Stimulated activated CD8-positive, alpha-beta memory T cell treated with anti-CD3 and anti-CD28 coated beads, Interleukin-4, amount 100 ng/mL, for 1 hour (primary cell): ENCODE measurements at places on chromosomes 4 and X.

DNA sequence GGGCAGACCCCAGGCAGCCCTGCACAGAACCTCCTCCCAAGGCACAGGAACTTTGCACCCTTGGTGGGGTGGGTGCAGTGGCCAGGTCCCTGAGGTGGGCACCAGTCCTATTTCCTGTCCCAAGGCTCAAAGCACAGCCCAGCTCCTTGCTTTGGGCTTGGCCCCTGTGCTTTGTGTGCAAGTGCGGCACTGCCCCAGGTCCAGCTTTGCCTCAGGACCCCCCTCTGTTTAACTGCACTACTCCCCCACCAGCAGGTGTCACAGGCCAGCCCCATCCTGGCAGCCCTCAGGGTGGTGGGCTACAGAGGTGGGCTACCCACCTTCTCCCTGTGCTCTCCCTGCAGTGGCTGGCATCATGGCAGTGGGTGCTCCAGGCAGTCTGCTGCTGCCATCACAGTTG, 2469.0 kb downstream of the PCDH7 start:
- no peak for DNase-seq

GRCh38 chr4:7236847-7237246, 44.5 kb downstream of the SORCS2 start:
- DNase-seq: no peak

DNA sequence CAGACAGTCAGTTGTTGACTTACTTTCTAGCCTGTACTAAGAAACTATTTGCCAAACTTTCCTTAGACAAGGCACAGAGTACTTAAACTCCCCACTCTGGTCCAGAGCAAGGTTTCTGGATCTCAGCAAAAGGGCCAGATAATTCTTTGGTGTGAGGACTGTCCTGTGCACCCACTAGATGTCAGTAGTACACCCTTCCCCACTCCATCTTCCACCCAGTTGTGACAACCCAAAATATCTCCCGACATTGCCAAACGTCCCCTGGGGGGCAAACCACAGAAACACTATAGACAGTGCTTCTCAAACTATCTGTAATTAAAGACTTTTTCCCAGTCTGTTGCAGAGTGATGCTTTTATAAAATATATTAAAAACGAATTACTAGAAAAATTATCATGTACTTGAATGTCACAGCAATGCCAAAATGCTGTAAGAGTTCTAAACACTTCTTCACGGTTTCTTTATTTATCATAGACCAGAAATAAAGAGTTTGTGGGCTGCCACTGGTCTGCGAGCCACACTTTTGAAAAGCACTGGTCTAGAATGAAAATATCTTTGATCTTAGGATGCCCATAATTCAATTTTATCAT, 203.5 kb downstream of the PRDM5 start:
- no peak for DNase-seq

DNA sequence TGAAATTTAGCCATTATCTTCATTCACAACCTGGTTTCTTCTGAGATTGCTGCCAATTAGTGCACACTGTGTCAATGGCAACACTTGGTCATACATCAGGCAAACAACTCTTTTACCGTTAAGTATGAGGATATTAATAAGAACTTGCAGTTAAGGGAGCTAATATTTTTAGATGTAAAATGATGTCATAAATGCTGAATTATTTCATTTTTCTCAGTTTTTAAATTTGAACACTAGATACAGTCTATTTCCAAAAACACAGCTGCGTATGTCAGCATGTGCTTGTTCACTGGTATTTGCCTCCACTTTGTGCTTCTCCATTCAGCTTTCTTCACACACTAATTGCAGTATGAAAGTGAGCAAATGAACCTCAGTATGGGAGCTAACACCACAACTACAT, 1.6 kb downstream of the KLHL13 start:
- DNase-seq: no peak

DNA sequence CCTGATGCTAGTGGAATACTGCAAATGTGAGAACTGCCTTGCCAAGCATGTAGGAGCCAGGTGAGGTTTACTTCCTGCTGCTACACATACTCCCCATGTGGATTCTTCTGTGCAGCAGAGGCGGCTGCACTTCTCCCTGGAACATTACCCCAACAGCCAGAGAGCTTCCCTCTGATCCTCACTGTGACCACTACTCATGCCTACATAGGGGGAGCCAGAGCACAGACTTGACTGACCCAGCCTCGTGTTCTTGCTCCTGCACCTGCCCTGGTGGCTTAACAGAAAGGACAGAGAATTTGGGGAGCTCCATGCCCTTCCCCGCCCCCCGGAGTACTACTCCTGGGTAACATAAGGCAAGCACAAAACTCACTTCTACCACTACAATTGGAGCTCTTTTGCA, 38.4 kb downstream of the UGT2A2 start:
- no peak for DNase-seq

DNA sequence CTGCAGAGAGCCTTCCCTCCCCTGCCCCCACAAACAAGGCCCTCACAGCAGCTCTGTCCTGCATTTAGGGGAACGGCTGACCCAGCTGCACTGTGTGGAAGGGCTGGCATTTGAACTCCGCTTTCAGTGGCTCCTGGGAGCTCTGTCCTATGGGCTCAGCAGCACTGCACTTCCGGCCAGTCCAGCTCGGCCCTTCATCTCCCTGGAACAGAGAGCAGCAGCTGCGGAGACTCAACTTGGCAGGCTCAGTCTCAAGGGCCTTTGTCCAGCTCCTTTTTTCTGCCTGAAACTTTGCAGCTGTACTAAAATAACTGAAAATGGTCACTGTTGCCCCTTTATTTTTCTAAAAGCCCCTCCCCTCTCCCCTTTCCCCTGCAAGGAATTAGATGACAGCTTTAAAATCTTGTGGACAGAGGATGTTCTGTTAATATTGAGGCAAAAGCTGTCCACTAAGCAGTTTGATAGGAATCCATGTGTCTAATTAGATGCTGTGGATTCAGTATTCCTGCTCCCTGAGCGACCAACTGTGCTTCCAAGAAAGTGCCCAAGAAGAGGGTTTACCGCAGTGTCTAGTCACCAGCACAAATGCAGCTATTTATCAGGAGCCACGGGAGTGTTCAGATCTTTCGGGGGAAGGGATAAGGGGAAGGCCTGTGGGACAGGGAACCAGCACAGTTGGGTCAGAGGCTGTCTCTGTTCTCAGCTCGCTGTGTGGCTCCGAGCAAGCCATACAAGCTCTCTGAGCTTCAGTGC, 133.1 kb downstream of the AFAP1 start:
- DNase-seq: no peak

DNA sequence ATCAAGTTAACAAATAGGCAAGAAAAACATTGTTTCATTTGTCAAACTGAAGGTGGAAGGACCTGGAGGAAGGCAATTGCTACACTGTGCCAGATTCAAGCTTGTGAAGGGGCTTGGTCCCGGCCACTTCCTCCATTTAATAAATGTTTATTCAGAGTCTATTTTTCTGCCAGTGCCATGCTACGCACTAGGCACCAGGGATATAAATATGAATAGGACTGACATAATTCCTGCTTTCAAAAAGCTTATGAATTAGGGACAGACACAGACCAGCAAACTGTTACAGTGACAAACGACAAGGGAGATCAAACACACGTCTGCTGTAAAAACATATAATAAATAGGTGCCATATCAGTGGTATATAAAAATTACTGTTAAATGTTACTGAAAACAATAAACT, 571 bp downstream of the TLR6 start:
- no peak for DNase-seq

DNA sequence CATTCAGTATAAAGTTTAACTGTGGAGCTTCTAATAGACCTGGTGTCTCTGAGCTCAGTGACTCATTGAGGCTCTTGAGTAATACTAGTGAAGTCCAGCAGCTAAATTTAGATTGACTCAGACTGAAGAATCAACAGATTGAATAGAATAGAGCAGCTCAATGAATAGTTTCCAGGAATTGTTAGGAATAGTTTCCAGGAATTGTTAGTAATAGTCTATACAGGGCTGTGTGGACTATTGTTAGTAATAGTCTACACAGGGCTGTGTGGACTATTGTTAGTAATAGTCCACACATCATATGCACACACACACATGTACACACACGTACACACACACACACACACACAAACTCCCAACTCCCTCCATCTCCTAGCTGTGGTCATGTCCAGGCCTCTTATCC, 3.0 kb downstream of the GIMD1 start:
- DNase-seq: no peak

GRCh38 chrX:70635669-70636068, 191.0 kb downstream of the DLG3 start:
- no peak for DNase-seq

- no peak for DNase-seq
Measured at GRCh38 chr4:139768896-139769295, 103.3 kb downstream of the MGST2 start.

DNA sequence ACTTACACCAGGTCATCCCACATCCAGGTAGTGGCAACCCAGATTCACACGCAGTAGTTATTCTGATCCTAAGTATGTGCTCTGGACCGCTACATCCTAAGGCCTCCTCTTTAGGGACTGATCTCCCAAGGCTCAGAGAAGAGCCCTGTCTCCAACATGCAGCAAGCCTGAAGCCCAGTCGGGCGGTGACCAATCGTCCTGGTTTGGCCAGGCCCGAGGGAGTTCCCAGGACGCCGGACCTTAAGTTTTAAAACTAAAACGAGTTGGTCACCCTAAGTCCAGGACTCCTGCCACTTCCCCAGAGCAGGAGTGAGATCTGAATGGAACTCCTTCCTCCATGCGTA, 385 bp downstream of the LYAR start:
- DNase-seq: no peak

GRCh38 chrX:1239681-1240142, 27.3 kb upstream of the CRLF2 start:
- DNase-seq: no peak

DNA sequence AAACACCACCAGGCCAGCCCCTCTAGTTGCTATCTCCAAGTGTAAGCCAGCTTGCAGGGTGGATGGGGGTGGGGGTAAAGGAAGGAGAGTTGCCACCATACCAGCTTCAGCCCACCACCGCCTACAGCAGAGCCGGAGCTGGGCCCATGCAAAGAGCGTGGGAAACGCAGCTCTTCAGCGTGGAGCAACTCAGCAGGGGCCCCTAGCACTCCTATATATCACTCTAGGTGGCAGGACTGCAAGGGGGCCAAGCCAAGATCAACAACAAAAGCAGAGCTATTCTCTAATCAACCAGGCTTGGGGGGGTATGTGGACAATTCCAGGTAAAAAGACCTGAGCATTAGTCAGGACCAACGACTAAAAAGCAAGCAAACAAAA, 35.5 kb upstream of the IQSEC2 start:
- DNase-seq: no peak

DNA sequence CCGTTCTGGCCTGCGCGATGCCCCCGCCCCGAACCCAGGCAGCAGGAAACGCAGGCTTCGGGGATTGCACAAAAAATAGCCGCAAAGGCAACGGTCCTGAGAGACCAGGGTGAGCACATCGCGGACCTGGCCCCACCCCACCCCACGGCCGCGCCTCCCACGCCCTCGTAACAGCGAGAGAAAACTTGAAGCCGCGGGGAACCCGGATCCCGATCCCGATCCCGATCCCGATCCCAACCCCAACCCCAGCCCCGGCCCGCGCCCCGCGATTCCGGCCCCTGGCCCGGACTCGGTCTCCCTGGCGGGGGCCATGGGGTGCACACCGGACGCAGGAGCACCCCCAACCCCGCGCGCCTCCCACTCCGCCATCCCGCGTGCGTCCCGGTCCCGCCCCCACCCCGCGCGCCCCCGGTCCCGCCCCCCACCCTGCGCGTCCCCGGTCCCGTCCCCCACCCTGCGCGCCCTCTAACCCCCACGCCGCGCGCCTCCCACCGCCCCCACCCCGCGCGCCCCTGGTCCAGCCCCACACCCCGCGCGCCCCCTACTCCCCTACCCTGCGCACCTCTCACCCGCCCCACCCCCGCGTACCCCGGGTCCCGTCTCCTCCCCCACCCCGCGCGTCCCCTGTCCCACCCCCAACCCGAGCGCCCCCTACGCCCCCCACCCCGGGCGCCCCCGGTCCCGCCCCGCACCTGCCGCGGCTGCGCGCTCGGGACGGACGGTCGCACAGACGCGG, 29.0 kb downstream of the NOP14 start:
- no peak for DNase-seq

DNA sequence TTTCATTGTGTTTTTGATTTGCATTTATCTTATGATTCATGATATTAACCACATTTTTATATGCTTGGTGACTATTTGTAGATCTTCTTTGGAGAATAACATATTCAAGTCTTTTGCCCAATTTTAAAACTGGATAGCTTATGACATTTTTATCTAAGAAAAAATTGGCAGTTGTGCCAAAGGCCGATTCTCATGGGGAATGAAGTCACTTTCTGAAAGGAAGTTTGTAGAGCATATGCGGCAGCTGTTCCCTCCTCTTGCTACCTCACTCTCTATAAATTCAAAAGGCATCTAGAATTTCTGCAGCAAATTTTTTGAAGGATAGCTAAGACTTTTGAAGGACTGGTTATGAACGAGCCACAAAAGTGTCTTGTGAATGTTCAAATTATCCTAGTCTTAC, 2353.5 kb downstream of the ARAP2 start:
- DNase-seq: no peak

DNA sequence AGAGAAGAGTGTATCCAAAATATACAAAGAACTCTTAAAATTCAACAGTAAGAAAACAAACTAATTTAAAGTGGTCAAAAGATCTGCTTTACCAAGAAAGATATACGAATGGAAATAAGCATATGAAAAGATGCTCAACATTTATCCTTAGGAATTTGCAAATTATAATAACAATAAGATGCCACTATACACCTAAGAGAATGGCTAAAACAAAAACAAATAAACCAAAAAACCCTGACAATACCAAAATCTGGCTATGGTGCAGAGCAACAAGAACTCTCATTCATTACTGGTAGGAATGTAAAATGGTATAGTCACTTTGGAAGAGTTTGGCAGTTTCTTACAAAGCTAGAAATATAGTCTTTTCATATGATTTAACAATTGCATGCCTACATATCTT, 545.7 kb upstream of the AGA start:
- no peak for DNase-seq

- no peak for DNase-seq
Measured at GRCh38 chr4:102823897-102824296, 3.5 kb downstream of the UBE2D3 start.

GRCh38 chr4:156298230-156298629, 344.6 kb upstream of the CTSO start:
- DNase-seq: no peak

DNA sequence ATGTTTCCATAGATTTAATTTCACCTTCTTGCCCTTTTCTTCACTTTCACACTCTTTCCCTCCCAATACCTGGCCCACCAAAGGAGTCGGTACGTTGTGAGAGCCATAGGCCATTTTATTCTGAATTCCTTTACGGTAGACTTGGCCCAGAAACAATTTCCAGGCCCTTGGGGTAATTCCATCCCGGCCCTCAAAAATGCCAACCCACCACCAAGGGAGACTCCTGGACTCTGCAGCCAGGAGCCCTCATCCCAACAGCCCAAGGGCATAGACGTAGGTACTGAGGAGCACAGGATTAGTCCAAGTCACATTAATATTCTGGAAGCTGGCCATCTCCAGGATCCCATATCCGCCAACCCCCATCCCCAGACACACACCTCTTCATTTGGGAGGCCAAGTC, 102.9 kb downstream of the LIMCH1 start:
- DNase-seq: no peak

DNA sequence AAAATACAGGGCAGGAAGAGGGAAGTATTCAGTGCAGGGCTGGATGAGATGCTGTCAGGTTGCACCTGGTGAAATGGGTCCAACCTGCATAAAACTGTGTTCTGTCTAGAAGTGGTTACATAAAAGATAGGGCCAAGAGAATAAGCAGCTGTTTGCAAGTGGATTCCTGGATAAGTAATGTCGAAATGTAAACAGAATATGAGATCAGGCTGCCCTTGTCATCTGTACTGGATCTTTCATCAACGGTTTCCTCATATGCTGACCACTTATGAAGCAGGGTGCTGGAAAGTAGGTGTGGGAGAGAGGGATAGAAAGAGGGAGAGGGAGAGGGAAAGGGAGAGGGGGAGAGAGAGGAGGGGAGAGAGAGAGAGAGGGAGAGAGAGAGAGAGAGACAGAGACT, 349.8 kb upstream of the CPEB2 start:
- no peak for DNase-seq
